ENCODE measurements at places on chromosomes 7 and 10.

- no peak for DNase-seq
- no peak overlapping the region for H3K4me3 ChIP-seq
- no peaks in the 10 kb centered on the region for H3K36me3 ChIP-seq
- no peaks in the 10 kb centered on the region for H3K27me3 ChIP-seq
- H3K27ac ChIP-seq, result no peak overlapping the region
- H3K4me1 ChIP-seq, result no peaks in the 10 kb centered on the region
These were observed 52.8 kb upstream of the SEMA3E start for GRCh38 chr7:83701736-83702135.

GRCh38 chr10:91036807-91037411, 116.0 kb upstream of the ANKRD1 start:
- H3K27me3 ChIP-seq, result peaks cover 2% of the 10 kb centered on the region
- peaks cover 25% of the 10 kb centered on the region for H3K4me1 ChIP-seq
- no peak overlapping the region for H3K4me3 ChIP-seq
- DNase-seq, result no peak

- H3K4me3 ChIP-seq, result no peak overlapping the region
- no peaks in the 10 kb centered on the region for H3K27me3 ChIP-seq
- DNase-seq, result no peak
- peaks cover 59% of the 10 kb centered on the region for H3K4me1 ChIP-seq
- peak overlapping the region; percentile 25 for H3K27ac ChIP-seq
These were observed 14.7 kb downstream of the CTBP2 start for GRCh38 chr10:125145636-125146035.

DNA sequence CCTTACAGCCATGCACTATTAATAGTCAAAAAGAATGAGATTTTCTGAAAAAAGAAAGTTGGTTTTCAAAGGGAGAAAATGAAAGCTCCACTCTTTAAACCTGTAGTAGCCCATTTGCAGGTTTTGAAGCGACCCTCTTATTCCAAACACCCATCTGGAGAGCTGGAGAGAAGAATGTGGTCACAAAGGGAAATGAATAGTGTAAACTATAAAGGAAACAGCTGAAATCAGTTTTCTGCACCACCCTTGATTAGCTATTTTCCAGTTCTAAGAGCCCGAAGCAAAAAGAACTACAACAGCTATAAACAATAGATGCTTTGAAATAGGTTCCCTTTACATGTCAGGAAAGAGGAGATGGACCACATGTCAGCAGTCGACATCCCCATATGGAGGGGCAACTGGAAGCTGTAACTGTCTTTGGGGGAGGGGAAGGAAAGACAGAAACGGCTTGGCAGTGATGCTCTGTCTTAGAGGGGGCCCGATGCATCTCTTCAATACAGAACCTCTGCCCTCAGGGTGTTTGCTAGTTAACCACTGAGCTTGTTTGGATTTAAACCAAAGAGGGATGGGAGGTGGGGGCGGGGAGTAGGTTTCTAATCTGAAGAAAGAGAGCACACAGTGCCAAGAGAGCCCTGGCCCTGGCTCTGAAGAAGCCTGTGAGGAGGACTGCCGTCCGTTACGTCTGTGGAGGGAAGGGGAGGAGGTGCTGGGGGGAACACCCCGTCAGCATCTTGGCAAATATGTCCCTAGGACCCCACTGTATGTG, 55.3 kb downstream of the CPVL start:
- H3K4me1 ChIP-seq, result peaks cover 19% of the 10 kb centered on the region
- no peak for DNase-seq
- H3K36me3 ChIP-seq, result peaks cover 3% of the 10 kb centered on the region
- no peak overlapping the region for H3K4me3 ChIP-seq
- H3K27ac ChIP-seq, result peak overlapping the region; percentile 90
- no peaks in the 10 kb centered on the region for H3K27me3 ChIP-seq

DNA sequence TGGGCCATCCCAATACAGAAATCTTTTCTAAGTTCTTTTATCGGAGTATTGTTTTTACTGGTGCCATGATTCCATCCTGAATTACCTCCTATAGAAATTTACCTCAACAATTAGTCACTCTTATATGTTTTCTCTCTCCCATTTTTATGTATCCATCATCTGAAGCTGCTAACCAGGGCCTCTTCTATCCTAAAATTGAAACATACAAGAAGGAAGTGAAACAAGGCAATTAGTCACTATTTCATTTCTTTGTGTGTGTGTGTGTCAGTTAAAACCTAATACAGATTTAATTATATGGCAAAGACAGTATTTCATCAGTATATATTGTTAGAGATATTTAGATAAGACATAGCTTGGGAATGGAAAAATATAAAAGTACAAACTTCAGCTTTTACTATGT, 148.4 kb upstream of the AHR start:
- no peak for DNase-seq
- peaks cover 12% of the 10 kb centered on the region for H3K4me1 ChIP-seq
- H3K36me3 ChIP-seq, result no peaks in the 10 kb centered on the region
- no peak overlapping the region for H3K27ac ChIP-seq

GRCh38 chr7:117067340-117067739, 114.0 kb downstream of the ST7 start:
- H3K4me1 ChIP-seq, result peaks cover 14% of the 10 kb centered on the region
- no peaks in the 10 kb centered on the region for H3K27me3 ChIP-seq
- H3K36me3 ChIP-seq, result no peaks in the 10 kb centered on the region
- DNase-seq, result no peak
- H3K4me3 ChIP-seq, result no peak overlapping the region
- H3K27ac ChIP-seq, result no peak overlapping the region

DNA sequence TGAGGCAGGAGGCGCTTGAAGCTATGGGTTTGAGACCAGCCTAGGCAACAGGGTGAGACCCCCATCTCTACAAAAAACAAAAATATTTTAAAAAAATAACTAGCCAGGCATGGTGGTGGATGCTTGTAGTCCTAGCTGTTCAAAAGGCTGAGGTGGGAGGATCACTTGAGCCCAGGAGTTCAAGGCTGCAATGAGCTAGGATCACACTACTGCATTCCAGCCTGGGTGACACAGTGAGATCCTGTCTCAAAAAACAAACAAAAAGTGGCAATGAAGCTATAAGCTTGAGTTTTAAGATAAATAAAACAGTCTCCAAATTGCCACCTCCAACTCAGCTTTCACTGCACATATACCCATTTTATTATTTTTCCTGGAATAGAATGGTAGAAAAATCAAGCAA, 281.3 kb downstream of the IPMK start:
- H3K27ac ChIP-seq, result no peak overlapping the region
- H3K4me1 ChIP-seq, result peaks cover 3% of the 10 kb centered on the region
- H3K4me3 ChIP-seq, result no peak overlapping the region

Data from mesothelial cell of epicardium (in vitro differentiated cells).